ENCODE measurements at places on chromosomes 5 and 9. TPM values are rescaled to one million over a fixed set of nuclear protein-coding genes. Genes with fewer than 3 reads are reported as not detected.

PCDHGC4 gene
- 20.4 TPM for total RNA-seq

TMC1 gene
- 1.2 TPM for total RNA-seq

MEIKIN gene
- not detected for total RNA-seq

GRIA1 gene
- total RNA-seq, result not detected

DNA sequence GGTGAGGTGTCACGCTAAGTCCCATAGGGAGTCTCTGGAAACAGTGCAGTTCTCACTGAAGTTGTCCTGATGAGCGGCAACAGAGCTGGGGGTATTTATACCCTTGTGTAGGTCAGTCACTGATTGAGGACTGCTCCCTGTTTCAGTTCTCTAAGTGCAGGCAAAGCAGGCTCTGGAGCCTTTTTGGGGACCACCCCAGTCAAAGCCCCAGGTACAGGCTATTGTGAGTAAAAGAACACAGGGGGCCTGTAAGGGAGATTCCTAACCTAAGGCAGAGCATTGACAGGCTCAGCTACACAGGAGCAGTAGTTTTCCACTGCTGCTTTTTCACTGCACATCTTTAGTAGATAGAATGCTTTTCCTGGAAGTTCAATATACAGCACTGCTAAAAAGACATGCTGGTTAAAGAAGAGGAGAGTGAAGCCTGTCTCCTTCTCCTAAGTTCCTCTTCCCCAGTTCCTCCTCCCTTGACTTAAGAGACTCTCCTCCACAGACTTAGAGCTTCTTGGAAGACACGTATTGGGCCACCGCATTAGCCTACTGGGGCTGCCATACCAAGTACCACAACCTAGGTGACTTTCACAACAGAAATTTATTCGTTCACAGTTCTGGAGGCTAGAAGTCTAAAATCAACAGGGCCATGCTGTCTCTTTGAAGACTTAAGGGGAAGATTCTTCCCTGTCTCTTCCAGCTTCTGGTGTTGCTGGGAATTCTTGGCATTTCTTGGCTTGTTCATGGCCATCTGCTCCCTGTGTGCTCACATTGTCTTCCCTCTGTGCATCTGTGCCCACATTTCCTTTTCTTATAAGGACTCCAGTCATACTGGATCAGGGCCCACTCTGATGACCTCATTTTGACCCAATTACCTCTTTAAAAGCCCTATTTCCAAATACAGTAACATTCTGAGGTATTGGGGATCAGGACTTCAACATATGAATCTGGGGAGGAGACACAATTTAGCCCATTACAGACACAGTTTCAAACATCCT lies 221.0 kb downstream of the ESM1 start:
- no peak overlapping the region for H3K27ac ChIP-seq
- H3K4me3 ChIP-seq, result no peak overlapping the region
- H3K4me1 ChIP-seq, result no peaks in the 10 kb centered on the region
- no peak for DNase-seq
- no peaks in the 10 kb centered on the region for H3K27me3 ChIP-seq

GRCh38 chr5:113294311-113295110 lies 140.3 kb downstream of the TSSK1B start:
- H3K4me1 ChIP-seq, result peaks cover 6% of the 10 kb centered on the region
- no peaks in the 10 kb centered on the region for H3K27me3 ChIP-seq
- peak overlapping the region; percentile 71 for H3K4me3 ChIP-seq
